ENCODE measurements at places on chromosomes 16 and 17.

DNA sequence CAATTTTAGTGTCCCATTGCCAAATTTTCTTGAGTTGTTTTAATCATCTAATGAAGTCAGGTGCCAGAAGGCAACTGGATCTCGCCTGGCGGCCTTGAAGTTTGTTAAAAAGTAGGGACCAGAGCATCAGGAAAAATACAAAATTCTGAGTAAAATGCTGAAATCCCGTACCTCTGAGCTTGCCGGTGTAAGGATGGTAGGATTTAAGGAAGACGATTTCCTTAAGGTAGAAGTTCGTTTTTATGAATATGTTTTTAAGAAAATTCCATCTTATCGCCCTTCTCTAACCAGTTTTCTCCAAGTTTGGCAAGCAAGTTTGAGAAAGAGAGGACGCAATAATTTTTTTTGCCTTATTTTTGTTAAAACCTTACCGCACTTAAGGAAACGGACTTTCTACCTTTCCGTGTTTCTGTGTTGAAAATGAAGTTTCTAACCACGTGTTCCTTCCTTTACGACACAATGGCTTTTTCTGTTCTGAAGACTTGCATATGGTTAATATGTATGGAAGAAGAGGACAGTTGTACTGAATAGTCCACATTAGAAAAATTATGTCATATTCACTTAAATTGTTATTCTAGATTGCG, 748 bp downstream of the ATF7IP2 start:
- no peak for DNase-seq

DNA sequence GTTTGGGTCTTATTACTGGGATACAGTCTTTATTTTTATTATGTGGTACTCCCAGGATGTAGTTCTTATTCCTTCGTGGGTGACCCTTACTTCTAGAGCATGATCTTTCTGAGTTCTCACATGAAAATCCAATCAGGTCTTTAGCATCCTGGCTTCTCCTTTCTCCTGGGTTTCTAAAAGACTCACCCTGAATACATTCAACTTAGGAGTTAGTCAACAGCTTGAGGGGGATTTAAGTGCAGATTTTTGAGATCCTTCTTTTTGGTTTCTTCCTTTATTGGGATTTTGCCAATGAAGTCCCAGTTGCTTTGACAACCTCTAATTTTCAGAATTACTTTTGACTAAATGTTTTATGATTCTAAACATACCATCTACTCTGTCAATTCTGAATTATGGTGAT, 68.2 kb downstream of the SIAH1 start:
- no peak for DNase-seq

- no peak for DNase-seq
These were observed 69.3 kb upstream of the TOB1 start for GRCh38 chr17:50935221-50935995.

- no peak for DNase-seq
These were observed 3.8 kb downstream of the ZNF821 start for GRCh38 chr16:71880176-71880575.

DNA sequence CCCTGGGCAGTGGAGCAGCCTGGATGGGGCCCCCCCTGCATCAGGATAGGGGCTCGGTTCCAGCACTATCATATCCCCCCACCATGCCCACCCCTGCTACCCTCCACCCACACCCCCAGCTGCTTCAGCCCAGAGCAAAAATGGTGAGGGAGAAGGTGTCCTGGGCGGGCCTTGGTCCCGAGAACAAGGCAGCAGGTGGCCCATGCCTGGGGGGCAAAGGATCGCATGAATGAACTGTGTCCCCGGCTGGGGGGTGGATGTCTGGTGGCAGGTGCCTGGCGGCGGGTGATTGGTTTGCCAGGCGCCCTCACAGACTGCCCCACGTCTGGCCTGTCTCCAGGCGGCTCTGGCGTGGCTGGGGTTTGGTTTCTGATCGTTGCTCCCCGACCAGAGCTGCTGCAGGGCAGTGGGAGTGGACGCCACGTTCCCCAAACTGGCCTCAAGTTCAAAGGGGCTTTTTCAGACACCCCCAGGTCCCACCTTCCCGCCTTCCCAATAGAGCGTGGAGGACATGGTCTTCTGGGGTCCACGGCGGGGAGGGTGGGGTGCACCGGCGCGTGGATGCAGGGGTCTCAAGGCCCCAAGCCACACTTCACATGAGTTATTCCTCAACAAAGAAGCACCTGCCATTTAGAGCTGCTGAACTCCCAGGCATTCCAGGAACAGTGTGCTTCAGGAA, 12.6 kb downstream of the UTS2R start:
- DNase-seq = no peak

DNA sequence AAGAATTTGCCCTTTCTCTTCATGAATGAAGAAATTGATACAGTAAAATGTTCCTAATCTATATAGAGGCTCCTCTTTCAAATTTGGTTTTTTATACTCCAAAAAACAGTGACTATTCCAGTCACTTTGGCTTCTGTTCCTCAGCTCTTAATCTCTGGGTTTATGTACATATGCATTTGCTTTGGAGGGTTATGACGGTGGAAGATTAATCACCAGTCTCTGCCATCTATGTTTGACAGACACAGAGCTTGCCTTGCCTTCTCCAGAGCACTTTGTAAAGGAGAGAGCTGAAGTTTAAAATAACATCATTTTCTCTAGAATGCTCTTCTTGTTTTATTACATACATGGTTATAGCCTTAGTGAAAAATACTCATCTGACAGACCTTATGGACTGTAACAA, 99.3 kb downstream of the NLK start:
- no peak for DNase-seq

GRCh38 chr17:9806699-9807098, 15.2 kb downstream of the GSG1L2 start:
- no peak for DNase-seq

All from effector CD8-positive, alpha-beta T cell (primary cell).